ENCODE measurements at places on chromosomes 13 and 19.

- no peak for DNase-seq
These were observed 447.3 kb downstream of the GPC6 start for GRCh38 chr13:93673885-93674284.

GRCh38 chr13:97254816-97255215 lies 32.7 kb downstream of the MBNL2 start:
- DNase-seq: no peak

- DNase-seq: no peak
These were observed 5.4 kb downstream of the COL4A2 start for GRCh38 chr13:110312339-110313031.

DNA sequence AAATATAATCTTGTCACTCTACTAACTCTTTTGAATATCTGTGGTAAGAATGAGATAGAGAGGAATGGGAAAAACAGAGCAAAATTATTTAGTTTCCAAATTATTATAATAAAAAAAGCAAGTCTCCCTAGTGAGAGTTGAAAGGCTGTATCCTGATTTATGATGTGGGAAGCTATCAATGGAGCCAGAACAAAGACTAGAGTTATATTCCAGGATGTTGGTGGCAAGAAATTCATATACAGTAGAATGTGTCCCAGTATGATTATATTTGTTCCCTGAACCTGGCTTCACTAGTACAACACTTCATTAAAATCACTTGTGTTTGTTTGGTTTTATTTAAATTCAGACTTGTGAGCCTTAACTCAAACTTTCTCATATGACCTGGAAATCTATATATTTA lies 630.3 kb downstream of the GPC5 start:
- DNase-seq: no peak

DNA sequence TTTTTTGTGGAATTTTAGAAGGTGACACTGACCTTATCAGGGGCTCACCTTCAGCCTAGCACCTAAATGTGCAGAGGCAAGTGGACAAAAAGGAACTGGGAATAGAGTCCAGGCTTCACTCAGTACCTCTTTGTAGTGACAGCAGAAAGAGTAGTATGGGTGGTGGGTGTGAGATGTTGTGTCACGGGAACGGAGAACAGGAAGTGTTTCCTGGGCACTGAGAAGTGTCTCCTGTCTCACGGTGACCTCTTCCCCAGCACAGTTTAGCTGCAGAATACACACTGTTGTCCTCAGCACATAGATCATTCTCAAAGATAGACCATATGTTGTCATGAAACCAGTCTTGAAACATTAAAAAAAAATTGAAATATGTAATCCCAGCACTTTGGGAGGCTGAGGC lies 17.5 kb upstream of the LGALS14 start:
- DNase-seq: no peak

- DNase-seq: no peak
These were observed 2.6 kb downstream of the GARRE1 start for GRCh38 chr19:34256835-34257558.

DNA sequence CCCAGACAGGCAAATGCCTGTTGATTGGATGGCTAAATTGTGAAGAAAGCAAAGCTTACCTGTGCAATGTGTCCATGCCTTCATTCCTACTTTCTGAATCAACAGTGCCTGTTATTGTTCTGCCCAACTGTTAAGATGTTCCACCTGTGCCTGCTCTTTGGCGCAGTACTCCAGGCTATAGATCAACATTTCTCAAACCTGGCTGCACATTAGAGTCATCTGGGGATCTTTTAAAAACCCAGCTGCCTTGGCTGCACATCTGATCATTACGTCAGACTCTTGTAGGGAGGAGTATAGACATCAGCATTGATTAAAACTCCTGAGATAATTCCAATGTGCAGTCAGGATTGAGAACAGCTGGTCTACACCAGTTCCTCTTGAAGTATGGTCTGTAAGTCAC lies 16.2 kb upstream of the CPB2 start:
- no peak for DNase-seq

DNA sequence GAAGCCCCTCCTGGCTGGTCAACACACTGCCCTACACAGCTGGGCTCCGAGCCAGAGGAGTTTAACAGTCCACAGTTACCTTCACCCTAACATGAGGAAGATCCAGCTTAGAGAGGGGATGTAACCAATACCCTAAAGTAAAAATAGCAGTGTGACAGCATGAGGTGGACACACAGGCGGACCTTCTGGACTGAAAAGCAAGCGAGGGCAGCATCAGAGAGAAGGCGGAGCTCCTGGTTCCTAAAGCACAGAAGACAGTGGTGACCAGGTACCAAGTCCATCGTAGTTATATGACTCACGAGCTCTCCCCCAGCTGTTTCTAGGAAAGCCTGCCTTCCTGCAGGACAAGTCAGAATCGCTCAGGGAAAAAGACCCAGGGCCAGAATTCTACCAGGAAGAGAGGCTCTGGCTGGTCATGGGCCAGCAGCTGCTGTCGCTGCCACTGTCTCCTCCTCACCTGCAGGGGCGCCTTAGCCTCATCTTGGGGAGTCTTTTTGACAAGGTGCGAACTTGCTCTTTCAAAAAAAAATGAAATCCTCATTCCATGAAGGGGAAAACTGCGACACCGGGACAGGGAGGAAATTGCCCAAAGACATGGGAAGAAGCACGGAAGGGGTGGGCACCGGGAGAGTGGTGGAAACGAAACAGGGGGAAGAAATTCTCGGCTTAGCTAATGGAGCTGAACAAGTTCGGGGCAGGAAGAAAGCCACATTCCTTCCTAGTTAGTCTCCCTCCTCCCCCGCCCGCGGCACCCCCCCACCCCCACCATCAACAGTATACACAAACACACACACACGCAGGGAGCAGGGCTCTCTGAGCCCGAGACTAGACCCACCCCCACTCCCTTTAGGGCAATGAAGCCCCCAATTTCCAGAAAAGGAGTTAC lies 1.7 kb downstream of the ELL start:
- DNase-seq: no peak

GRCh38 chr19:35135389-35135909 lies 590 bp upstream of the LGI4 start:
- DNase-seq: no peak

DNA sequence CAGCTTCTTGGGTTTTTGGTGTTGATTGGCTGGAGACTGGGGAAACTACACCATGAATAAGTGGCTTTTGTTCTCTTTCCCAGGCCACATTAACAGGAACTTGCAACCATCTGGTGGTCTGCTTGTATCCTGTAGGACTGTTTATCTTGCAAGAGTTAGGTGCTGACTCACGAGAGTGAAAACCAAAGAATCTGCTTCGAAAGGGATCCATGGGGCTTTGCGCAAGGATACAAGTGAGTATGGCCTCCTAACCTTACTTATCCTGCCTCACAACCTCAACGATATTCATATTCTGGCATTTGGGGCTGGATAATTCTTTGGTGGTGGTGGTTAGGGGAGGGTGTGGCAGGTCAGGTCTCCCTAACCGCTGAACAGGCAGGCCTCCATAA lies 4.7 kb upstream of the SIGLECL1 start:
- DNase-seq: no peak

DNA sequence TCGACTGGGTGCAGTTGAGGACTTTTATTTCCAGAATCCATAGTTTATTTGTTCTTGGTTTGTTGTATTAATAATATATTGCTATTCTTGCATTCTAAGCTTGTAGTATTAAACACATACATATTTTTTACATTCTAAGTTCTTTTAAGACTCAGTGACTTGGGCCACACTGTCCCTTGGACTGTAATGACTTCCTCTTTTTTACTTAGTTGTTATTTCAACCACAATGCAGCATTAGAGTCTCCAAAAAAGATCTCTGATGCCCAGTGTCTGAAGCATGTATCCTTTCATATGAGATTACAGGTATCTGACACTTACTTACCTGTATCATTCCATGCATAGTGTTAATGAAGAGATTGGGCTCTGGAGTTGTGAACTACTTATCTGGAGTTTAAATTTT lies 864.9 kb upstream of the PCDH20 start:
- DNase-seq: no peak

DNA sequence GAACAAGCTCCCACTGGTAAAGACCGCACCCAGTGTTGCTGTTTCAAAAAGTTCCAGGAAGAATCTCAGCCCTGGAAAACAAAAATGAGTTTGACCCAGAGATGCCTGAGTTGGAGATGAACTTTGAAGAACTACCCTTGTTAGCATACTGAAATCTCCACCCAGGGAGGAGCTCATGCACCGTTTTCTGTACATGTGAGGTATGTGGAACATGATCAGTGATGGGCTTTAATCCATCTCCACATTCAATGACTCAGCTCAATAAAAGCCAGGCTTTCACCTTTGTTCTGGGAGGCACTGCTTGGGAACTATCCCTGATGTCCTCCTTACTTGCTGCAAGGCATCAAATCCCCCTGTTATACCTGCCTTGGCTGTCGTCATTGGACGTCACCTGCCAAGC lies 279.9 kb downstream of the UQCRFS1 start:
- DNase-seq: no peak

DNA sequence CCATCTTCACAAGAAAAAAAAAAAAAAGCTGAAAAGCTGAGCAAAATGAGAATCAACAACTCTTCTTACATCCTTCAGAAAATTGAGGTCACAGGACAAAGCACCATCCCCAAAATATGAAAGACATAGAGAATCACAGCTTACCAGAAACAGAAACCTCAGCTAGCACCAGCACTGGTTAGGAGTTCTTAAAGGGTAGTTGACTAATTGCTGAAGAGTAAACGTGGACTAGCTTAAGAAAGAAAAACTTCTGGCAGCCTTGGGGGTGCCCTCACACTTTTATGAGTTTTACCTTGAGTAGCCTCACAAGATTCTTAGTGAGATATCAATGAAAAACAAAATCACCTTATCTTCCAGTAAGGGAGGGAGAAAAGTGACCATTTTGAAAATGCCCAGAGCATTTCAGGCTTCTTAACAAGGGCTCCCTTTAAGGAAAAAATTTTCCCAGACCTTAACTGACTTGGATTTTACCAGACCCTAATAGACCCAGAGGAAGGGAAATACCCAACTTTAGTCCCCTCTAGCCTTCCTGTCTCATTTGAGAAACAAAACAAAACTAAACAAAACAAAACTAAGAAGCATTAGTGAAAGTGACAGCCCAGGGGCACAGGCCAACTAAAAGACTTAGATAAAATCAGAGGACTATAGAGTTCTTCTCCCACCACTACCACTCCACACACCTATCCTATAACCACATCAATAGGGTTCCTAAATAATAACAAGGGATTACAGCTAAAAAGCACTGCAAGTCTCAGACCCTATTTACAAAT lies 888.6 kb downstream of the DIAPH3 start:
- no peak for DNase-seq

GRCh38 chr19:11736696-11737095 lies 2.0 kb downstream of the ZNF823 start:
- no peak for DNase-seq

Measured in retinal pigment epithelial cell (primary cell).